ENCODE measurements at places on chromosomes 11 and 22.

- no peak for DNase-seq
These were observed 113.1 kb downstream of the ETS1 start for GRCh38 chr11:128474036-128474874.

GRCh38 chr11:101705972-101706371 lies 122.2 kb upstream of the TRPC6 start:
- no peak for DNase-seq

- no peak for DNase-seq
These were observed 1.5 kb upstream of the PLEKHA7 start for GRCh38 chr11:17015627-17016126.

DNA sequence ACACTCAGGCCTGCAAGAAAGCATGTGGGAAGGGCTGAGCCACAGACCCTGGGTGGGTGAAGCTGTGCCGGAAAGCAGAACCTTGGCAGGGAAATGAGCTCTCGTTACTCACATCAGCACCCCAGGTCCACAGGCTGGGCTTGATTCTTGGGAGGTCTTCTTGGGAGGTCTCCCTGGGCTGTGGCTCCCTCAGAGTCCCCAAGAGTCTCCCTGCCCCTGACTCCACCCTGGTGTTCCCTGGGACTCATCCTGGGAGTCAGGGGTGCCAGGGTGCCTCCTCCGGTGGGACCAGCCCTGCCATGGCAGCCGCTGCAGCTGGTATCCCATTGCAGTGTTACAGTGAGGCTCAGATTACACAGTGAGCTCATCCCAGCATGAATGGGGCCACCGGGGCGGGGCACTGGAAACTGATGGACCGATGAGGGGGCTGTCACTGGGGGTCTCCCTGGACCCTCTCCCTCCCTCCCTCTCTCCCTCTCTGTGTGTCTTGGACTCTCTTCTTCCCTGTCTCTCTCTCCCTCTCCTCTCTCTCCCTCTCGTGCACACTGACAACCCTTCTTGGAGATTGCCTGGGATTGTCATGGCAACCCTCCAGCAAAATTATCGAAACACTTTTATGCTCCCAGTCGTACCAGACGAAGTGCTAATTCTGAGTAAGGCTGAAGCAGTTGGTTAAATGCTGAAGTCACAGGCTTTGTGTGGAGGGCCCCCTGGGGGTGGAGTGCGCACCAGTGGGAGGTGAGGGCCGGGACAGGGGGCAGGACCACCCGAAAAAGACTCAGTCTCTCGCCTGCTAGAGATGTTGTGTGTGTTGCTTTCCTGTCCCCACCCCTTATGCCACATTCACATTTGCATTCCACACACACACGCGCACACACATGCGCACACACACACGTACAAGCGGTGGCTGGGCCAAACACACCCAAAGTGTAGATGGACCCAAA lies 8.6 kb upstream of the C11orf96 start:
- DNase-seq, result no peak

DNA sequence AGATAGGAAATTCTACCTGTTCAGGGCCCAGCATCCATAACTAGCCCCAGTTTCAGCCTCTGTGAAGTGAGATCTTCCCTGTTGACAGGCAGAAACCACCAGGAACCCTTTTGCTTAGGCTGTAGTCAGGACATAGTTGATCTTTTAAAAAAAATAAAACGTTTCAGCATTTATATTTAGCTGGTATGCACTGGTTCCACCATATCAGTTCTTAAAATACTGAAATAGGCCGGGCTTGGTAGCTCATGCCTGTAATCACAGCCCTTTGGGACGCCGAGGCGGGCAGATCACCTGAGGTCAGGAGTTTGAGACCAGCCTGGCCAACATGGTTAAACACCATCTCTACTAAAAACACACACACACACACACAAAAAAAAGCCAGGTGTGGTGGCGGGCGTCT lies 35.3 kb downstream of the GALNT18 start:
- DNase-seq, result no peak

DNA sequence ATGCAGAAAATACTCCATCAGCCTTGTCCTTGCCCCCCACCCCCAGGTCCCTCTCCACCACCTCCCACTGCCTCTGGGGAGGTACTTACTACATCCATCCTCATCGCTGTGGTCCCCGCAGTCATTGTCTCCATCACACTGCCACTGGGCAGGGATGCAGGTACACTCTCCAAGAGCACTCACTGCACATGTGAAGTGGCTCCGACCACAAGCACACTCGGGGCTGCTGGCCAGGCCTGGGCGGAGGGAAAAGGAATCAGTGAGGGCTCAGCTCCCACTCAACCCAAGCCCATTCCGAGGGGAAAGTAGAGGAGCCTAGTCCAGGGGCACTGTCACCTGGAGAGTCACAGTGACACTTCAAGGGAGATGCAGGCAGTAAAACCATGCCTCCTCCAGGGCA lies 15.7 kb downstream of the LRP4 start:
- no peak for DNase-seq

DNA sequence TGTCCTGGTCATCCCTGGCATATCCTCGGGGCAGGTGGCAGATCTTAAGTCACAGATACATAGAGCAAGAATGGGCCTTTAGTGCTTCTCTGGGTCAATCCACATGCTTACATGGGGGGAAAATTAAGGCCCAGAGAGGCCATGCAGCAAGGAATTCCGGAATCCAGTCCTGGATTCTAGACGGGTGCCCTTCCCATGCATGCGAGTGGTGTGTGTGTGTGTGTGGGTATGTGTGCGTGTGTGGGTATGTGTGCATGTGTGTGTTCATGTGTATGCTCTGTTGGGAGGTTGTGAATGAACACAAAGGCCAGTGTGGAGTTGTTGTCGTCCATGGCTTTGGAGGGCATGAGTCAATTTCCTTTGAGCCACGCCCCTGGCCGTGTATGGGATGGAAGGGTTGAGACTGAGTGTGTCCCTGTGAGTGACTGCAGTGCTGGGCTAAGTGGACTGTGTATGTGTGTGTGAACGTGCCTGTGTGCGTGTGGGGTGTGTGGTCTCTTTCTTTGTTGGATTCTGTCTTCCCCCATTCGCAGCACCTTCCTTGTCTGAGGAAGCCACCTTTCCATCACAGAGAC lies 33.4 kb upstream of the EIF3D start:
- DNase-seq, result no peak

DNA sequence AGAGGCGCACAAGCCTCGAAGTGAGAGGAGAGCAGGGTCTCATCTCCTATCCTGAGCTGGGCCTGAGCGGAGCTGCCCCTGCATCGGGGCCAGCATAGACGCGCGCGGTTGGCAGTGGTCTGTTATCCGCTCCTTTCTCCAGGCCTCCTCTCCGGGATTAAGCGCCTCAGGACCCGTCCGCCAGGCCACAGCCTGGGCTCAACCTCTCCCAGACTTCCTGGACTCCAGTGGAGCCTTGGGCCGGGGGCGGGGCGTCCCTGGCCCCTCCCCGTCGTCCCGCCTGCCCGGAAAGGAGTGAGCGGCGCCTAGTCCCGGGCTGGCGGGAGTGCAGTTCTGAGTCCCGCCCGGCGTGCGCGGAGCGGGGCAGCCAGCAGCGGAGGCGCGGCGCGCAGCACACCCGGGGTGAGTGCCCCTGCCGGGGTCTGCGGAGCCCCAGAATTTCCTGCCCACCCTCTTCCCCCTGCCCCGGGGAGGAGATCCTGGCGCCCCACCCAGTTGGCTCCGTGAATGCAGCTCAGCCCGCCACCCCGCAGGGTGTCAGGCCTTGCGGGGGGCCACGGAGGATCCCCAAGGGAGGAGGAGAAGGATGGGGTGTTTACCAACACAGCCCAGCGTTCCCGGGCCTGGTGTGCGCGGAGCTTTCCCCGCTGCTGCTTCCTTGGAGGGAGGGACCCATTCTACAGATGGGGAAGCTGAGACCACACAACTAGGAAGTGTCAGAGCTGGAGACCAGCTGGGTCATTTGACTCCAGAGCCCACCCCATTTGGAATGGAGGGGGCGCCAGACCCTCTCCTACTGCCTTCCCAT lies at the start of gene TCIRG1:
Gene TCIRG1, plus strand, starts transcription at position 308 of the 808 bp plus-strand sequence. CDS start 2,247 bp downstream, outside the sequence.
- DNase-seq, result no peak

- no peak for DNase-seq
These were observed 2.2 kb downstream of the CADM1 start for GRCh38 chr11:115501893-115502589.

DNA sequence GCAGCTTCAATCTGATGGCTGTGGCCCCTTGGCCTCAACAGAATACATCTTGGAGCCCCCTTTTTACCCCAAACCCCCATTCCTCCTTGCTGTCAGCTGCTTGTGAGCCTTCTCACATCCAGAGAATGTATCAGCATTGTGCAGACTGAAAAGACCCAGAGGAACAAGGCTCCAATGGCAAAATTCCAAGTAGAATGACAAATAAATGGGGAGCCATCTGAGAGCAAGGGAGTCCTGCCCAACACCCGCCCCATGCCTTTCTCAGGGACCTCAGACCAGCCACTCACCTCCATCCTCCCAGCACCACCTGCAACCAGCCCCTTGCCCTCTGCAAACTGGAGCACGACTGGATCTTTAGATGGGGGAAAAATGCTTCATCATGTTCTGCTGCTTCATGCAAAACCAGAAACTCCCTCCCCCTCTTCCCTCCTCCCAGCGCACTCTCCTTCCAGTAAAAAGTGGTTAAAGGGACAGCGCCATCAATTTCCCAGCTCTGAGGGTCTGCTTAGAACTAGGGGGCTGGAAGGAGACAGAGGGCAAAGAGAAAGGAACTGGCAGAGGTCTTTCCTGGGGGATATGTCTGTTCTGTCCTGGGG lies 2.2 kb upstream of the NEFH start:
- DNase-seq, result no peak

GRCh38 chr11:1229471-1230120 lies 6.7 kb downstream of the MUC5B start:
- no peak for DNase-seq

- DNase-seq, result no peak
These were observed 8.0 kb downstream of the SF3B2 start for GRCh38 chr11:66059966-66060680.

- no peak for DNase-seq
These were observed 88.4 kb upstream of the TEAD1 start for GRCh38 chr11:12585861-12586260.

DNA sequence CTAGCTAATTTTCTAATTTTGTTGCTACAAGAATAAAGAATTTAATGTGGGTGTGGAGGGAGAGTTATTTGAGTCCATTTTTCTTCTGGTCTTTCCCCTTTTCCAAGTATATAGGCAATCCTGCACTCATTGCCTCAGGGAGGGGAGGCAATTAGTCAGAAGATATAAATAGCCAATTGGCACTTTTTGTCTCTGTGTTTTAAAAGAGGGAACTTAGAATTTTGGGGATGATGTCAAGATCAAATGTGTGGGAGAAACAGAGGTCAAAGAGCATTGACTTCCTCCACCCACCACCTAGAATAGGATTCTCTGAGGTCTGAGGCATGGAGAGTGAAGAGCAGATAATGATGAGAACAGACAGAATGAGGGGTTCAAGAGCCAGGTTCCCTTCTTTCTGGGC lies 120.3 kb upstream of the ZC3H12C start:
- no peak for DNase-seq

GRCh38 chr11:116545912-116546311 lies 226.9 kb downstream of the BUD13 start:
- DNase-seq, result no peak

- DNase-seq, result no peak
These were observed 1.3 kb downstream of the B3GAT1 start for GRCh38 chr11:134410766-134411165.

GRCh38 chr22:33920197-33920540 lies at the start of gene LARGE1:
Gene LARGE1, minus strand, starts transcription at chr22:33920476.
- no peak for DNase-seq

- no peak for DNase-seq
These were observed 4.4 kb upstream of the FOXRED2 start for GRCh38 chr22:36510966-36511881.

DNA sequence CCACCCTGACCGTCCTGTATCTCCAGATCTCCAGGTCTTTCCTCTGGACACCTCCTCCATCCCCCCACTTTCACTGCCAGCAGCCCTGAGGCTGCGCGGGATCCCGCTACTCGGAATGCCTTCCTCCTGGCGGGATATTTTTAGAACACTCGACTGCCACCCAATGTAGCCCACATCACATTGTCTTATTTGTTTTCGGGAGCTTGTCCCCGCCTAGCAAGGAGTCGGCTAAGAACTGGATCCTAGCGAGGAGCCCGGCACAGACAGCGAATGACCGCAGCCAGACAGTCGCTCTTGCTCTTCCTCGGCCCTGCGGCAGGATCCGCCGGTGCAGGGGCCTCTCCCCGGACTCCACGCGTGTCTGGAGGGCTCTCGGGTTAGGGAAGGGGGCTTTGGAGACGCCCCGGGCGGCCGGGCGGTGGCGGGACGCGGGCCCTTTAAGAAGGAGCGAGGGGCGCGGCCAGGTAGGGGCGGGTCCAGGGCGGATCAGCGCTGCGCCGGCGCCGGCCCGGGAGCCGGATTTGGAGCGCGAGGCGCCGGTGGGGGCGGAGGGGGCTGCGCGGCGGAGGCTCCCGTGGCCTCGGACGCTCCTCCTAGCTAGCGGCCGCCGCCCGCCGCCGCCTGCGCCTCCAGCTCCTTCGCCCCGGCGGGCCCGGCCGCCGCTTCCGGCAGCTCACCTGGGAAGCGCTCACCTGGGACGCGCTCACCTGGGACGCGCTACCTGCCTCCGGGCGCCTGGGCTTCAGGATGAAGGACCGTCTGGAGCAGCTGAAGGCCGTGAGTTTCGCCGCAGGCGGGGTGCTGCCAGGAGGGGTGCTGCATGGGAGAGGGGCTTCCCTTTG lies at the start of gene STX3:
Gene STX3, plus strand, starts transcription at position 518 of the 842 bp plus-strand sequence. Its CDS starts 230 bp downstream, at position 748.
- peak; percentile 33 for DNase-seq

GRCh38 chr11:66333220-66333877 lies 2.9 kb downstream of the RIN1 start:
- DNase-seq, result no peak

- DNase-seq, result no peak
These were observed 20.2 kb upstream of the GAL start for GRCh38 chr11:68664141-68664540.

DNA sequence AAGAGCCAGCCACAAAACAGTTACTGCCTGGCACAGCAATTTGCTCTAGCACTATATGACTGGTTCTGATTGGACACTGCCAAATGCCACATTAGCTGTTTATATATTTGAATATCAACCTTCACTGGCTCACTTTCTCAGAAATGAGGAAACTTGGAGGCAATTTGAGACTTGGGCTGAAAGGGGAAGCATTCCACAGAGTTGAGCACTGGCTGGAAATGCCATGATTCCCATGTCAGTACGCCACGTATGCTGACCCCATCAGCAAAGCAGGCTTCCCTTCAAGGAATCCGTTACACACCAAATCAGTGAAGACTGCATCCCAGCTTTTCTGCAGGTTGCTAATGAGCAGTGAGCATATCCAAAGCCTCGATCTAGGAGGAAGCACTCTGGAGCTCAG lies 34.7 kb downstream of the GALNT18 start:
- DNase-seq, result no peak

- no peak for DNase-seq
These were observed 93.8 kb upstream of the FGF3 start for GRCh38 chr11:69912911-69913451.

Measured in Panc1 (cell line).